ENCODE measurements at places on chromosomes 16 and 17.

DNA sequence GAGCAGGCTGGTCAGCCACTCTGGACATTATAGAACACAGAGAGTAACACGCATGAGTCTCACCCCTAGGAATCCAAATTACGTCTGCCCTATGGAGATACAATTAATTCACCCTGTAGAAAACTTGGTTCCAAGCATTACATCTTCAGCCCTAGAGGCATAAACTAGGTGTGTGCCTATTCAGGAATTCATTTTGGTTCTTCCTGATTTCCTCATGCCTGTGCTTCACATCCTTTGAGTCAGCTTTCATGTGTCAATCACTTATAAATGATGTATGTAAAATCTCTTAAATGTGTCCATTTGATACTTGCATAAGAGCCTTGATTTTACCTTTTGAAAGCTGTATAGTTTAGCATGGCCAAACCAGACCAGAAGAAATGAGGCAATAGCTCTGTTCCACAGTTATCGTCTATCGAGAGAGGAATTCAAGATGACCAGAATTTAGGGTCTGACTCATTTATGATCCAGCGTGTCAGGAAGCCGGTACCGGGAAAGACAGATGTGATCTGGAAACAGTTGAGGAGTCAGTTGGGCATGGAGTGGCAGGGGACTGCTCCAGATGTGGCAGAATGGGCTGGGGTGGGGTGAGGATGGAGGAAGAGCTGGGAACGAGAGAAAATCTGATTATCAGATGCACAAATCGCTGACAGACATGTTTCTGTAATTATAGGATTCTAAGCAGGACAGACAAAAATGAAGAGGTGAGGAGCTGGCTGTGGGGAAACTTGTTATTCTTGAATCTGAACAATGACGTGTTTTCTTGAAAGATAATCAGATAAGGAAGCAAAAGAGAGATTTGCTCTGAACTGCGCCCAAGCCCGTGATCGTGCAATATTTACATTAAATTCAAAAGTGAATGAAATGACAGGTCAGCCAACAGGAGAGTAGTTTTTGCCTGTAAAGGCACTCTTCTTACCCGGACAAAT, 76.7 kb downstream of the C16orf95 start:
- peaks cover 14% of the 10 kb centered on the region for H3K4me1 ChIP-seq
- H3K4me3 ChIP-seq, result peak overlapping the region; percentile 48
- peaks cover 56% of the 10 kb centered on the region for H3K27me3 ChIP-seq
- H3K27ac ChIP-seq, result no peak overlapping the region
- H3K36me3 ChIP-seq, result no peaks in the 10 kb centered on the region

DNA sequence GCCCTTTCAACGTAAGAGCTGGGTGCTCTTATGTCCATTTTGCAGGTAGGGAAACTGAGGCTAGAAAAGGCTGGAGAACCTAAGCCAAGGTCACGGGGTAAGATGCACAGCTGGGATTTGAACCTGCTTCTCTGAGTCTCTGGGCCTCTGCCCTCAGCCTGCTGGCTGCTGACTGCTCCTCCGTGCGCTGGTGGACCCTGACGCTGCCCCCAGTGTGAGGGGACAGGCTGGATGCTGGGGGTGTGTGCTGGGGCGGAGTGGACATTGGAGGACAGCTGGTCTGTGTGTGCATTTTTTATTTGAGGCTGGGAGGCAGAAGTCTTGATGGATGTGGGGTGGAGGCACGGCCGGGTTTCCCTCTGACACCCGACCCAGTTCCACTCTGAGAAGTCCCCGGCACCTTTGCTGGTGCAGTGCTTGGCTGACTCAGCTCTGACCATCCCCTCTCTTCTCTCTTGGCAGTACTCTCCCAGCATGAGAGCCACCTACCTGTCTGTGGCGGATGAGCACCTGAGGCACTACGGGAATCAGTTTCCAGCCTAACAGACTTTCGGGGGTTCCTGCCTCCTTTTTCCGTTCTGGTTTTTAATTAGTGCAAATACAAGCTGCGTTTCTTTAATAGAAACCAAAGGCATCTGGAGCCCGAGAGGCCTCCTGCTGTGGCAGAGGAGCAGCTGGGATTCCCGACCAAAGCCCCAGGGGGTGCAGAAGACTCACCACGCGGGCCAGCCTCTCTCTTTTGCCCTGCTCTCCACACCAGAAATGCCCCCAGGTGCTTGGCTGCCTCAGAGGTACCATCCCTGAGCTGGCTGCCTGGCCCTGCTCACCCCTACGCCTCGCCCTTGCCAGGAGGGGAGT, 14.1 kb upstream of the DNAI2 start:
- H3K36me3 ChIP-seq, result no peaks in the 10 kb centered on the region
- H3K27ac ChIP-seq, result no peak overlapping the region
- no peak for DNase-seq
- H3K4me1 ChIP-seq, result no peaks in the 10 kb centered on the region

DNA sequence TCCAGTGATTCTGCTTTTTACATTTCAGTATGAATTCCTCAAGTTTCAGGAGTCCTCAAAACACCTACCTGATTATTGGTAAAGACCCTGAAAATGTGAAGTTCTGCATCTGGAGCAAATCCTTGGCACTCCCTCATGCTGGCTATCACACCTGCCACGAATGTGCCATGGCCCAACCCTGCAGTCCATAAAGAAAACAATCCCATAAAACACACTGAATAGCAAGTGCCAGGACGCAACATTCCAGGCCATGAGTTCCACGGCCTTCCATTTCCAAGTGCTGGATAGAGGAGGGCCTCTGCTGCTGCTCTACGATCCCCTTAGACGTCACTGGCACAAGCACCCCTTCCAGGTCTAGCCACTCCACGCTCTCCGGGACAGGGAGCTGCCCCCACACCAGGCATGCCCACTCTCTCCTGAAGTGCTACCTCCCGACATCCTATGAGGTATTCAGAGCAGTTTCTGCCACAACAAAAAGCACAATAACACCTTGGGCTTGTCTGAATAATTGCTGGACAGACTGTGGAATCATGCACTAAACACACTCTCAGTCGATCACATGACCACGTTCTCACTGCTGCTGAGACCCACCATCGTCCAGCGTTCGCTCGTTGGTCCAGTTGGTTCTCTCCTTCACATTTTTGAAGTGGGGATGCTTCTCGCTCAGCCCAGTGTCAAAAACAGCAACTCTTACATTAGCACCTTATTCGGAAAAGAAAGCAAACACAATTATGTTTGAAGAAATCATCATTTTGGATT, 23.4 kb downstream of the MBTPS1 start:
- H3K4me3 ChIP-seq, result no peak overlapping the region
- peaks cover 45% of the 10 kb centered on the region for H3K36me3 ChIP-seq
- no peak overlapping the region for H3K27ac ChIP-seq
- no peaks in the 10 kb centered on the region for H3K27me3 ChIP-seq

- no peak overlapping the region for H3K27ac ChIP-seq
- H3K4me3 ChIP-seq, result no peak overlapping the region
- peaks cover 4% of the 10 kb centered on the region for H3K36me3 ChIP-seq
- H3K4me1 ChIP-seq, result no peaks in the 10 kb centered on the region
- DNase-seq, result no peak
These were observed 3.2 kb upstream of the MPO start for GRCh38 chr17:58283674-58284612.

GRCh38 chr17:31532081-31532480, 140.6 kb downstream of the RAB11FIP4 start:
- H3K27ac ChIP-seq, result no peak overlapping the region
- peaks cover 12% of the 10 kb centered on the region for H3K36me3 ChIP-seq
- no peaks in the 10 kb centered on the region for H3K27me3 ChIP-seq
- H3K4me1 ChIP-seq, result peaks cover 8% of the 10 kb centered on the region
- no peak for DNase-seq
- H3K4me3 ChIP-seq, result no peak overlapping the region
